NCI-H1930 (cell line): ENCODE measurements at places on chromosomes 3 and 15.

DNA sequence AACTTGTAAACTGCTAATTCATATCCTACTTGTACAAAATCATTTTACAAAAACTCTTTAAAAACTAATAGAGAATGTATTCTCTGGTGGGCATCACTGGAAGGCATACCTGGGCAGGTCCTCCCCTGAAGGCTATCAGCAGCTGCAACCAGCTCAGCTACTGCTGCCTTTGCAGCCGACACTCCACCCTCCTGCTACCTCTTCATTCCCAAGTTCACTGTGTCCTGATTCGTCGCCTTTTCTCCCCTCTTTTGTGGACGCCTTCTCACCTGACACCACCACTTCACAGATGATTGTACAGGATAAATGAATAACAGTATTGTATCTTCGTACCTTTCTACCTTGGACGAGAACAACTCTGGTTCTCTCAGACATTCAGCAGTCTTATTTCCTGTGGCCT lies 28.9 kb downstream of the B4GALT4 start:
- no peak for DNase-seq

GRCh38 chr3:138297059-138297607 lies 32.5 kb downstream of the NME9 start:
- no peak for DNase-seq

GRCh38 chr3:110799271-110799670 lies 272.3 kb upstream of the NECTIN3 start:
- DNase-seq = no peak

DNA sequence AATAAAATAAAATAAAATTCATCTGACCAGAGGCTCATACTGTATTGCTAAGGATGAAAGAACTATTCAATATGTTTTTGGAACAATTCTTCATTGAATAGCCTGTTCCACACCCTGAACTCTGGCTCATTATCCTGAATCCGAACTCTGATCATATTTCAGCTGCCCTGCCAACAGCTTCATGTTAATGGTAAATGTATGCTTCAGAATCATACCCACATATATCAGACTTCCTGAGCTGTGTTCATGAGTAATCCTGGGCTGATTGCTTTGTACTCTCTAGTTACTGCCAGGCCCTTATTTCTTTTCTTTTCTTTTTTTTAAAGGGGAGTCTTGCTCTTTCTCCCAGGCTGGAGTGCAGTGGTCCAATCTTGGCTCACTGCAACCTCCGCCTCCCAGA lies 11.8 kb downstream of the INO80 start:
- no peak for DNase-seq

- no peak for DNase-seq
These were observed 33.7 kb downstream of the FILIP1L start for GRCh38 chr3:100080573-100080972.

GRCh38 chr15:63135804-63136203 lies 14.1 kb downstream of the LACTB start:
- no peak for DNase-seq

DNA sequence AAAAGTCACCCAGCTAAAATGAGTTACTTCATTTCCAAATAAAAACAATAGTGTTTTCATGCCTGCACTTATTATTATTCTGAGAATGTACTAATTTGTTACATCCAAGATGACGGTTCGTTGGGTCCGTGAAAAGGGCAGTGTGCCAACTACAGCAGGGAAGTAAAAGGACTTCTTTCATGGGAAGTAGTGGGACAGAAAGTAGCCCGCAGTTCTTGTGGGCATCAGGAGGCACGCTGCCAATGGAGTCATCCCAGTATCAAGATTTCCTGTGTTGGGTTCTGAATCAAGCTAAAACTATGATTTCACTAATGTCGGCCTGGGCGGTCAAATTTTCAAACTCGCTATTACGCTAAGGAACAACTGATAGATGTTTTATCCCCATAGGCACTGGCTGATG lies 254.5 kb upstream of the SOX2 start:
- DNase-seq = no peak
